ENCODE measurements at places on chromosomes 4 and X.

GRCh38 chr4:142776026-142776425 is 70.1 kb downstream of the INPP4B start:
- no peak for DNase-seq

GRCh38 chr4:166174717-166175490 is 301.9 kb downstream of the TLL1 start:
- DNase-seq = no peak

DNA sequence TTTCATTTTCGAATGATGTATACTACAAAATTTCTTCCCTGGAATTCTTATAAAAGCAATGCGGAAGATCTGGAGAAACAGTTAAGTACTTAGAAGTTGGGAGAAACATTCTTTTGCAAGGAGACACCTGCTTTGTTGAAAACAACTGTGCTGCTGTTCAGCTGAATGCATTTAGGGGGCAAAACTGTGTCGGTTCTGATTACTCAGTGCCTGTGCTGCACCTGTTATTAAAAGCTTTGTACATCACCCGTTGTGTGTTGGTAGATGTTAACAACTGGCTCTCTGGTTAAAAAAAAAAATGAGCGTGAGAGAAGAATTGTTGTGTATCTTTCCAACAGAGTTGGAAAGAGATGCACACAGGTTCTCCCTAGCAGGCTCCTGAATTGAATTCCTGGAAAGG is 184.1 kb upstream of the HHIP start:
- DNase-seq = no peak

GRCh38 chr4:81494031-81494431 is 22.3 kb upstream of the RASGEF1B start:
- no peak for DNase-seq

DNA sequence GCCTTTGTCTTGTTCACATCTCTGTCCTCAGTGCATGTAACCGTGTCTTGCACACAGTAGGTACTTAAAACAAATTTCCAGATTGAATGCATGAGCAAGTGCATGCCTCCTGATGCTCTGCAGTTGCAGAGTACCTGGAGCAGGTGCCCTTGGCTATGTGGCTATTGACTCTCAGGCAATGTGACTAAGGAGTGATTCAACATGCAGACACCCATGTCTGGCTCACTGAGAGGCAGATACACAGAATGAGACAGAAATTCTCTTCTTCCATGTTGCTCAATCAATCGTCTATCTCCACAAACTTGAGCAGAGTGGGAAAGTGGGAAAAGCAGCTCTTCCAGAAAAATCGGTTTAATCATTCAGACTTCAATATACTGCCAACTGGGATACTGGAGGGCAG is 111.0 kb downstream of the CHRDL1 start:
- no peak for DNase-seq

DNA sequence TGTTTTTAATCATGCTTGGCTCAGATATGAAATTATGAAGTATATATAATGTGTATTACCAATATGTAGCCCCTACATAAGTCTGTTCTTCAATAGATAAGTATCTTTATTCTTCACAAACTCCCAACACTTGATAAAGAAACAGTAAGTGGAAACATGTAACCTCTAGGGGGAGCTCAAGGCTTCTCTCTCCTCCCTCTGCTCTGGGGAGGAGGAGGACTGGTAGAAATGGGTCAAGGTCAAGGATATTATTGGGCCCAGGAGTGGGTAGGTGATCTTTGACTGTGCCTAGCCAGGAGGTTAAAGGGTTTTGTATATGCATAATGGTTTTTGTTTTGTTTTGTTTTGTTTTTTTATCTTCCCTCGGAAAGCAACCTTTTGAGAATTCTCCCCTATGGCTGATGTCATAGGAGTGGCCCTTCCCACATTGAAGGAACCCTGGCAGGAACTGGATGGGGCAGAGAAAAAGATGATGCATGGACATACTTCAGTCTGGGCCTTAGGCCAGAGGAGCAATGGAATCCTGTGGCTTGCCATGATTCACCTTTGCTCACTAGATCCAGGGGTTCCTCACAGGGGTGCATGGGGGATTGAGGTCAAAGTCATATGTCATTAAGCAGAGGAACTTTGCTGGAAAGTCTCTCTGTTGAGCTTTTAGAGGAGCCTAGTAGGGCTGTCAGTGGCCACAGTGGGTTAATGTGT is 460.3 kb downstream of the MID1IP1 start:
- peak; percentile 8 for DNase-seq

DNA sequence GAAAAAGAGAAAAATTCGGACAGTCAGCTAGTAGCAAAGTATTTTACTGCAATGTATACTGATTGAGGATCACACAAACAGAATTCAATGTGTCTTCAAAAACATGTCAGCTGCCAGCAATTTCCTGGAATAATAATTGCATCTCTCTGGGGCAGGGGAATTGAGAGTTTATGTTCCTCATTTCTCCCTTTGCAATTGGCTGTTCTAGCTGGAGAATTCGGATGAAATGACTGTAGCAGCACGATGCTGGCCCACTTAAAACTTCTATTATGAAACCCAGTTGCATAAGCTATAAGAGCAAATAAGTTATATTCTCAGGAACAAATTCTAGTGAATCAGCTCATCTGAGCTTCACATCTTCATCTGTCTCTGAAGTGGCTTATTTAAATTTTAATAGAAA is 99.9 kb upstream of the CPEB2 start:
- DNase-seq = no peak

- no peak for DNase-seq
Observed at GRCh38 chr4:88040707-88041106, 33.3 kb downstream of the PKD2 start.

DNA sequence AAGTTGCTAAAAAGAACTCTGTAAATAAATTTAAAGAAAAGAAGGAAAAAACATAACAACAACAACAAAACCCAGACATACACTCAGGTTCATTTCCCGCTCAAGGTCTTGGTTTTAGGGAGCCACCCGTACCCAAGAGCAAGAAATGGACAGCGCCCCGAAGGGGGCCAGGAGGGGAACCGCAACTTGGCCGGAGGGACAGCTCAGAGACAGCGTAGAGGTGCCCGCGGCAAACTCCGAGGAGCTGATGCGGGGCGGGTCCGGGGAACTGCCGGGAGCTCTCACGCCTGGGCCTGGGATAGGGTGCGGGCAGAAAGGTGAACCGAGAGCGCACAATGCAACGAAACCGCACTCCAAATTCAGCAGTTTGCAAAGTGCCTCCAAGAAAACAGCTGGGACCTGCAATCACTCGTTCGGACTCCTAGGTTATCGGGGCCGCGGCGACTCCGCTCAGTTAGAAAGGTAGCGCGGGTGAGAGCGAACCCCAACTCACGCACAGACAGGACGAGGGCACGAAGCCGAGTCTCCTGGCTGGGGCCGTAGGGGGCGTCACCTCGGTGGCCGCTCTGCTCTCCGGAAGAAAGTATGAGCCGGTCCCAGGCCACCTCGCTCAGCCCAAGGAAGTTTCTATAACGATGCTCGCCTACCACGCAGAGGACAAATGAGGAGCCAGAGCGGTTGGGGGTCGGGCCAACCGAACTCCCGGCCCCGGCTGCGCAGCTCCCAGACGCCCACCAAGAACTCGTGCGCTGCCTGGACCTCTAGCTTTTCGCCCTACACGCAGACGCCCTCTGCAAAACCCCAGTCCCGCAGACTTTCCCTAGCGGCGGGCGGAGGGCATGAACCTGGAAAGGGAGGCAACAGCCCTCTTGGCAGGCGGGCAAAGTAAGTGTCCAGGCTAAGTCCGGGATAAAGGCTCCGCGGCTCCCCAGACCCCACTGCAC is 1.4 kb downstream of the NDNF start:
- no peak for DNase-seq

- DNase-seq = no peak
Observed at GRCh38 chrX:36510736-36511135, 497.4 kb upstream of the FAM47C start.

GRCh38 chrX:122113376-122113775 is 1066.0 kb downstream of the GLUD2 start:
- DNase-seq = no peak

GRCh38 chr4:94519019-94519418 is 67.3 kb downstream of the PDLIM5 start:
- DNase-seq = no peak

GRCh38 chr4:124173912-124174311 is 538.6 kb downstream of the ANKRD50 start:
- DNase-seq = no peak

GRCh38 chr4:8427761-8428287 is 12.7 kb downstream of the ACOX3 start:
- no peak for DNase-seq

DNA sequence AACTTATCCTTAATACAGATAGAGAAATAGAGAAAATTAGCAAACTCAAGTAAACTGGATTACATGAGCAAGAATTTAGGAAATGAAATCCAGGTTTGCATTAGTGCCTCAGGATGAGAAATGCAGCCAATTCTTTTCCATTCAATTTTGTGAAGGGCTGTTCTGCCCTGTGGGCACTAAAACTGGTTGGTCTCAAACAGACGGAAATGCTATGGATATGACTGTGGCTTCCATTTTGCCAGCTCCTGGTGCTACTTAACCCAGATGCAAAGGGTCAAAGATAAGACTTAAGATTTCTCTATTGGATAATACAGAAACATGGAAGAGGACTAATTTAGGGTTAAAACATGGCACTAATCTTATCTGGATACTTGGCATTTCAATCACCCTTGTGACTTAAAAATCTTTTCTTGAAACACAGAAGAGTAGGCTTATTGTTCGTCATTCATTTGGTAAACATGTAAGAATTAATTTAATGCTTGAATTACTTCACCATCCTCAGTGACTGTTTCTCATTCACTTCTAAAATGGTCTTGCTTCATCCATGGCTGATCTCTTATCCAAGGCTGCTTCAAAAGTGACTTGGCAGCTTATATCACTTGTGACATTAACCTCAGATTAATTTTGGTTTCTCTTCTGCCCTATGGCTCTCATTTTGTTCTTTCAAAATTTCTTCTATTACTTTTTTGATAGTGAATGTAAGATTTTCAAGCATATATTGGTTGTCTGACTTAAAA is 1008.7 kb downstream of the GLUD2 start:
- no peak for DNase-seq

- no peak for DNase-seq
Observed at GRCh38 chr4:154329939-154330338, 161.7 kb downstream of the DCHS2 start.

GRCh38 chrX:132757066-132757623 is 201.3 kb downstream of the HS6ST2 start:
- no peak for DNase-seq

GRCh38 chr4:103496800-103497199 is 223.0 kb downstream of the TACR3 start:
- DNase-seq = no peak

- no peak for DNase-seq
Observed at GRCh38 chrX:139058831-139059495, 347.4 kb upstream of the FGF13 start.

- no peak for DNase-seq
Observed at GRCh38 chr4:76234679-76235044, 16.9 kb upstream of the FAM47E start.

DNA sequence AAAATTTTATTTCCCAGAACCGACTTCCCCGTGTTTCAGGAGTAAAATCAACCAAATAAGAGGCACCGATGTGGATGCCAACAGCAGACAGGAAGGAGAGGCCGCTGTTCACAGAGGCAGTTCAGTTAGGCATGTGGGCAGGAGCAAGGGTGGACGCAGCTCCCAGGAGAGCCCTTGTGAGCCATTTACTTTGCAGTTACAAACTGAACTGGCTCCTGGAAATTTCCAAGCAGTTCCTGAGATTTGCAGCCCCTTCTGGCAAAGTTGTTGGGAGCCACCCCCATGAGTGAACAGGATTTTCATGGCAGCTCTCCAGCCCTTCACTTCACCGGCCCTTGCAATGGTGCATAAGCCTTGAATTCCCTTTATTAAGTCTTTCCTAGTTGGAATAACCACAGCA is 189.1 kb downstream of the AFAP1 start:
- no peak for DNase-seq

GRCh38 chrX:104679175-104679574 is 113.2 kb downstream of the IL1RAPL2 start:
- DNase-seq = no peak

DNA sequence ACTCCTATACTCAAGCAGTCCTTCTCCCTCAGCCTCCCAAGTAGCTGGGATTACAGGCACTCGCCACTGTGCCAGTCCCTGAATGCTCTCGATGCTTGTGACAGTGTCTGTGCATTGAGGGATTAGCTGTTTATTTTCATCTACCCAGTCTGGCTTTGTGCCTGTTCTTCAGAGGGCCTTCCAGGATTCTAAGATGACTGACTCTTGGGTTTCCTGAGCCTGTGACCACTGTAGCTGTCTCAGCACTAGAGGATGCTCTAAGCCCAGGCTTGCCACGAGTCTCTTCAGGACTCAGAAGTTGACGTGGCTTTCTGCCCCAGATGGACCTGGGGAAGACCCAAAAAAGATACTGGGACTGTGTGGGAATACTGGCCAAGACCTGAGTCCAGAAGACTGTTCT is 201.4 kb downstream of the ARHGAP10 start:
- DNase-seq = no peak

Measured in NCI-H510A (cell line).